ENCODE measurements at places on chromosomes 3 and 15. TPM values are rescaled to one million over a fixed set of nuclear protein-coding genes. Genes with fewer than 3 reads are reported as not detected.
A peak's percentile ranks its signal among the peaks of the same experiment; 100 is the strongest.

The MTMR10 gene
- total RNA-seq = 18.9 TPM

DNA sequence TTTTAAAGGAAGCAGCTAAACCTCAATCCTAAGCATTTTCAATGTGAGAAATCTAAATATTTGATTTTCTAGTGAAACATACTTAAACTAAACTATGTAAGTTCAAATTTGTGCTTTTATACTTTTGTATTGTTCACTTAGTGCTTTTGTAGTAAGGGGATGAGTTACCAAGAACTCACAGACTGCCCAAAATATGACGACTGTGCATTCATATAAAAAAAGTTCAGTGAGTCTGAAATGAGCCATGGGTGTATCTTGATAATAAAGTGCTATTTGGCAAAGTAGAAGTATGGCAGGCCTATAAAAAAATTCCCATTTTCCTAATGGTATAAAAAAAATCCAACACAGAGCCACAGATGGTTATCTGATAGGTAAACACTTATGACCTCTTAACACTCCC is 66.2 kb downstream of the NPTN start:
- no peak for DNase-seq

DNA sequence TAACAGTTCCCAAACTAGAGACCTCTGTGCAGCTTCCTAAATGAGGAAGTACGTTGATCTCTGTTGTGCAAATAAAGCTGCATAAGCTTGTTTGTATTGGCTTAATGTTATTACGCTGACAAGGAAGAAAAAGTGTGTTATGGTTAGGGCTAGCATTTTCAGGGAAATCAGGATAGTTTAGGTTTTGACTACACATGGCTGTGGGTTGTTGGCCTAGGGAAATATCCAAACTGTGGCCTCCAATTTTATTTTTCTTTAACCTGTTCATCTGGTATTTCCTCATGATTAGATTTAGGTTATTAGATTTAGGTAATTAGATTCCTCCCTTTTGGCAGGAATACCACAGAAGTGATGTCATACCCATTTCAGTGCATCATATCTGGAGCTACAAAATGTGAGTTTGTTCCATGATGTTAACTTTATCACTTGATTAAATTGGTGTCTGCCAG is 8.7 kb upstream of the MCCC1 start:
- DNase-seq = no peak

DNA sequence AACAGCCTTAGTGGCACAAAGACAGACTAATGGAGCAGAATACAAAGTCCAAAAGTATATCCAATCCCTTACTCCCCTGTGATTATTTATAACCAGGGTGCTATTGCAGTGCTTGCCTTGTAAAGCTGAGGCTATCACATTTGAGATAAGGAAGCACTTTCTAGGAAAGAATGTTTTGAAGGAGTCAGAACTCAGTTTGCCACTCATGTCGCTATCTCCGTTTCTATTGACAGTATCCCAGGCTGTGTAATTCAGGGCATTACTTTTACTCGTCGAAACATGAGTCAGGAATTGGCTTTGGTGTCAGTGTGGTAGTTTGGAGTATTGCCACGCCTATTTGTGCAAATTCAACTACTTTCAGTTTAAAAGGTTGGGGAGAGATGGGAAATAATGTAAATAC is 78.4 kb downstream of the FBXL2 start:
- peak; percentile 5 for DNase-seq

DNA sequence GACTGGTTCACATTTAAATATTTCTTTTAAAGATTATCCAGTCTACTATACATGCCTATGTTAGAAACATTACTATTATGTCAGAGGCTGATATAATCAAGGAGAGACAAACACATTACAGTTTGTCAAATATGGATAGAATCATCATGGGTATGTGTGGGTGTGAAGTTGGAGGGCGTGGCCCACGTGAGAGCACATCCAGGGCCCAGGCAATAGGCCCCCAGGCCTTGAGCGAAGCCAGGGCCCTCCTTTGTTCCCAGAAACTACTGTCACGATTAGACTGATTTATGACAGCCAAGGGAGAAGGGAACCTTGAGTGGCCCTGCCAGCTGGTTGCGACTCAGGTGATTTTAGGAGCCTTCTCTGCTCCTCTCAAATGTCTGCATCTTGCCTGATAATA is 26.9 kb upstream of the LDHAL6B start:
- no peak for DNase-seq

GRCh38 chr3:83039422-83039821 is 1278.0 kb upstream of the GBE1 start:
- no peak for DNase-seq

GRCh38 chr15:72229076-72229946 is 1.7 kb downstream of the PKM start:
- no peak for DNase-seq

Data from NCI-H460 (cell line).